Stimulated activated CD8-positive, alpha-beta memory T cell treated with anti-CD3 and anti-CD28 coated beads, Interleukin-15, amount 100 ng/mL, for 24 hours (primary cell): ENCODE measurements at places on chromosomes 3 and 15.

DNA sequence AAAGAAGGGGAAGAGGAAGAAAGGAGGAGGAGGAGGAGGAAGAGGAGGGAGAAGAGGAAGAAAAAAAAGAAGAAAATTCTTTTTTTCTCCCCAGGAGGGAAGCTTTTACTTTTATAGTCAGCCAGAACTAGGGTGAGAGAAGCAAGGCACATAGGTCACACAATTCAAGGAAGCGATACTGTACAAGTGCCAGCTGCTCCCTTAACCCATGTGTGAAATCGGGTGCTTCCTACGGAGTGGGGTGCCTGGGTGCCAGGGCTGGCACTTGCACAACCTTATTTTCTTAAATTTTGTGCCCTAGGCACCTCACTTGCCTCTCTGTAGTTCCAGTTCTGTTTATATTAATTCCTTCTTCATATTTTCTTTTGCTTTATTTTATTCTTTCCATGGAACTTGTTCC, 150.4 kb downstream of the LIPC start:
- no peak for DNase-seq

- no peak for DNase-seq
Observed at GRCh38 chr3:29488922-29489321, 208.1 kb downstream of the RBMS3 start.

GRCh38 chr15:48507416-48508065, 138.0 kb downstream of the FBN1 start:
- DNase-seq = no peak

DNA sequence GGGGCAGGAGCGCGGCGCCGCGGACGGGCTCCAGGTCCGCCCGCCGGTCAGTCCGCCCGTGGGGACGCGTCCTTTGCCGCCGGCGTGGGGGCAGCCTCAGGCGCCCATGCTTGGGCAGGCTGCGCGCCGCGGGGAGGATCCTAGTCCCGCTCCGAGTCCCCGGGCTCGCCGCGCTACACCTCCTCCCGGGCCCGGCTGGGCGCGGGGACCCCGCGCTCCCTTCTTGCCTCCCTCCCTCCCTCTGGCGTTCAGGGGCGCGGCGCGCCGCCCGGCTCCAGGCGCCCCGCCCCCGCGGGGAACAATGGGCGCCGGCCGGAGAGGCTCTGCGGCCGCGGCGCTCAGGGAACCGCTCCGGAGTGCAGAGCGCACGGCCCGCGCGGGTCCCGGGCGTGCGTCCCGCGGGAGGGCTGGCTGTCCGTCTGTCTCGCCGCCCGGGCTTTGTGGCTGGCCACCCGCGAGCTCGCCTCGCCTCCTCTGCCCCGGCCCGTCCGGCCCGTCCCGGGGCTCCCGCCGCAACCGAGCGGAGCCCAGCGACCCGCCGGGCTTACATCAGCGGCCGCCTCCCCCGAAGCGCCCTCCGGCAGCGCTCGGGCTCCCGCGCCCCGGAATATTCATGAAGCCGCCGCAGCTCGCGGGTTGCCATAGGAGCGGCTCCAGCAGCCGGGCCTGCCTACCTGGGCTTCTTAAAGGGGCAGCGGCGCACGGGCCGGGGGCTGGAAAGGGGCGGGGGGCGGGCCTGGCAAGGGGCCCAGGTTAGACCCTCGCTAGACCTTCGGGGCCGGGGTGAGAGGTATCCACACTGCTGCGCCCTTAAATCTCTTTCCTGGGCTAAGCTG, at the start of gene HCN4:
Gene HCN4, minus strand, starts transcription at position 658 of the 836 bp plus-strand sequence. CDS start 688 bp downstream, outside the sequence.
- no peak for DNase-seq

GRCh38 chr3:36317915-36318314, 62.4 kb upstream of the STAC start:
- DNase-seq = no peak

- DNase-seq = no peak
Observed at GRCh38 chr3:26963361-26963743, 340.8 kb downstream of the LRRC3B start.
